NCI-H345 (cell line): ENCODE measurements at places on chromosomes 13 and 19.

DNA sequence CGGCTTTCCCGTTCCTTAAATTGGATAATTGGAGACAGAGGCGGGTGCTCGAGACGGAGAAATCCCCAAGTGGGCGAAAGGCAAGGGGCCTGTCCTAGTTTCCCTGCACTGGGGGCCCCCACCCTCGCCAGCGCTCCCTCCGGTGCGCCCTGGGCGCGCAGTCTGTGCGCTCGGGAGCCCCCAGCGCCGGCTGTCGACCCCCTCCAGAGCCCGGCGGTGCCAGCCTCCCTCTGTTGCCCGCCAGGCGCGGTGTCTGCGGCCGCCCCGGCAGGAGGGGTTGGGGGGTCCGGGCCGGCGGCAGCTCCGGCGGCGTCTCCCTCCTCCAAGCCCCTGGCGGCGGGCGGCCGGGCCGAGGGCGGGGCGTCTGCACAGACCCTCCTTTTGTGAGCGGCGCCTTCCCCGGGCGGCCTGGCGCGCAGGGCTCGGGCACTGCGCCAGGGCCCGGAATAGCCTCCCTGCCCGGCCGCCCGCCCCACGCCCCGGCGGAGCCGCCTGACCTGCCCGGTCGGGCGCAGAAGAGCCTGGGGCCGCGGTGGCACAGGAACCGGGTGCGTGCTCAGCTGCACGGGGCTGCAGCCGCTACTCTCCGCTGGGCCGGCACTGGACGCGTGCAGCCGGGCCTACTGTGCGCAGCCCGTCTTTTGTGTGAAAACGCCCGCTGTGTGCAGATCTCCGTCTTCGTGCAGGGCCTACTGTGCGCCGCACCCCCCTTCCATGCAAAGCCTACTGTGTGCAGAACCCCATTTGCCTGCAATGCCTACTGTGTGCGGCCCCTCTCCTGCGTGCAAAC lies 13.2 kb downstream of the GADD45B start:
- peak; percentile 18 for DNase-seq

DNA sequence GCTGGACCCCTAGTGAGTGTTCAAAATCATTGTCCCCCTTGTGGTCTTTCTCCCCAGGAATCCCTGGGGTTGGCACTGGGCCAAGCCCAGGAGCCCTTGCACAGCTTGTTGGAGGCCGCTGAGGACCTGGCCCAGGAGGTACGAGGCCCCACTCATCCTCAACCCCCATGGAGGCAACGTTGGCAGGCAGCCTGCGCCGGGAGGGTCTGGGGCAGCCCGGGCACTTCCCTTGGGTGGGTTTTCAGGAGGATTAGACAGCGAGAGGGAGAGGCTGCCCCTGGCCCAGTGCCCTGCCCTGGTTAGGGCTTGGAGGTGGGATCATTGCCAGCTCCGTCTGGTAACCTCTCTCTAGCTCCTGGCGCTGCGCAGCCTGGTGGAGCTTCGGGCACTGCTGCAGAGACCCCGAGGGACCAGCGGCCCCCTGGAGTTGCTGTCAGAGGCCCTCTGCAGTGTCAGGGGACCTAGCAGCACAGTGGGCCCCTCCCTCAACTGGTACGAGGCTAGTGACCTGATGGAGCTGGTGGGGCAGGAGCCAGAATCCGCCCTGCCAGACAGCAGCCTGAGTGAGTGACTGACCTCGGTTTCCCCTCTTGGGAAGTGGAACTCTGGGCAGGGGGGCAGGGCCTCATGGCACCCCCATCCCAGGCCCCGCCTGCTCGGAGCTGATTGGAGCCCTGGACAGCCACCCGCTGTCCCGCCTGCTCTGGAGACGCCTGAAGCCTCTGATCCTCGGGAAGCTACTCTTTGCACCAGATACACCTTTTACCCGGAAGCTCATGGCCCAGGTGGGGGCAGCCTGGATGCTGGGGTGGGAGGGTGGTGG lies 3.0 kb downstream of the ABCA7 start:
- peak; percentile 33 for DNase-seq

DNA sequence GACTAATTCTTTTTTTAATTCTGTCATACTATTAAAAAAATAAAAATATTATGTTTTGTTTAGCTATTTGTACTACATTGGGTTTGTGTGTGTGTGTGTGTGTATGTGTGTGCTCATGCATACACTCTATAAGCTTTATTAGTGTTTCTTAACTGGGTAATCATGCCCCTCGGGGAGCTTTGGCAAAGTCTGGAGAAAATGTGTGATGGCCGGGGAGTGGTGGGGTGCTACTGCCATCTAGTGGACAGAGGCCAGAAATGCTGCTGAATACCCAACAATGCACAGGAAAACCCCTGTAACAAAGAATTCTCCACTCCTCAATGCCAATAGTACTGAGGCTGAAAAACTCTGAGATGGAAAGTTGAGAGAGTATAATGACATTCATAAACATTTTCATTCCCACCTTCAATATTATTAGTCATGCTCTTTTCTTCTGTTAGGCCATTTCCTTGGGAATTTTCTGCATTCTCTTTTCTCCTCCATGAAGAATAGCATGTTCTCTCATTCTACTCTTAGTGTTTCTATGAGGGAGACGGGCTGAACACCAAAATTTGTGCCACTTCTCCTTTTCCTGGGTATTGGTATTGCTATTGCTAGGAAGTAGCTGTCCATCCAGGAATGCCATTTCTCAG lies 157.3 kb downstream of the DNAJC3 start:
- peak; percentile 70 for DNase-seq

- DNase-seq: peak; percentile 40
These were observed 13.3 kb downstream of the KCNC3 start for GRCh38 chr19:50315773-50316448.

GRCh38 chr19:49741210-49741844 lies 21.8 kb downstream of the TSKS start:
- no peak for DNase-seq

- DNase-seq: no peak
These were observed 71.4 kb downstream of the LRCH1 start for GRCh38 chr13:46624353-46624752.

GRCh38 chr13:76937281-76937820 lies 11.0 kb upstream of the ACOD1 start:
- DNase-seq: no peak

DNA sequence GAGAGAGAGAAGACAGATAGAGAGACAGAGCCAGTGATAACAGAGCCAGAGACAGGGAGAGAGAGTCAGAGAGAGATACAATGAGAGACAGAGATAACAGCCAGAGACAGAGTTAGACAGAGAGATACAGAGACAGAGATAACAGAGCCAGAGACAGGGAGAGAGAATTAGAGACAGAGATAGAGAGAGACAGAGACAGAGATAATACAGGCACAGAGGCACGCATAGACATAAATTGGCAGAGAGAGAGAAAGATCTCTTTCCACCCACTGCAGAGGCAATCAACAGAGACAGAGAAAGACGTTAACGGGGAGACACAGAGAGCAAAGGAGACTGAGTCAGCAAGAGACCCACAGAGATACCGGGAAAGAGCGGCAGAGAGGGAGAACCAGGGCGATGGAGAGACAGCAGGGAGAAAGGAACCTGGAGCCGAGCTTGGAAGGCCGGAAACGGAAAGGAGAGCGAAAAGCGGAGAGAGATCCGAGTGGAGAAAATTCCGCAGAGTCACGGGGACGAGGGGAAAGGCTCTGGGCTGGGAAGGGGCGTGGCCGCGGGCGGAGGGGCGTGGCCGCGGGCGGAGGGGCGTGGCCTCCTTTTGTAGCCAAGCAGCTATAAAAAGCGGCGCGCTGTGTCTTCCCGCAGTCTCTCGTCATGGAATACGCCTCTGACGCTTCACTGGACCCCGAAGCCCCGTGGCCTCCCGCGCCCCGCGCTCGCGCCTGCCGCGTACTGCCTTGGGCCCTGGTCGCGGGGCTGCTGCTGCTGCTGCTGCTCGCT lies at the start of gene TNFSF9:
TSS of gene TNFSF9 (plus strand) at position 641 of the 777 bp plus-strand sequence. CDS start at position 652, 11 bp downstream.
- peak; percentile 43 for DNase-seq

- no peak for DNase-seq
These were observed 310.7 kb downstream of the MYO16 start for GRCh38 chr13:108940121-108940520.

GRCh38 chr13:100648354-100648753 lies 26.2 kb downstream of the TMTC4 start:
- DNase-seq: no peak

- DNase-seq: peak; percentile 25
These were observed 4.8 kb downstream of the IER2 start for GRCh38 chr19:13154911-13155471.
